ENCODE measurements at places on chromosomes 11 and 22. TPM values are rescaled to one million over a fixed set of nuclear protein-coding genes. Genes with fewer than 3 reads are reported as not detected.

DNA sequence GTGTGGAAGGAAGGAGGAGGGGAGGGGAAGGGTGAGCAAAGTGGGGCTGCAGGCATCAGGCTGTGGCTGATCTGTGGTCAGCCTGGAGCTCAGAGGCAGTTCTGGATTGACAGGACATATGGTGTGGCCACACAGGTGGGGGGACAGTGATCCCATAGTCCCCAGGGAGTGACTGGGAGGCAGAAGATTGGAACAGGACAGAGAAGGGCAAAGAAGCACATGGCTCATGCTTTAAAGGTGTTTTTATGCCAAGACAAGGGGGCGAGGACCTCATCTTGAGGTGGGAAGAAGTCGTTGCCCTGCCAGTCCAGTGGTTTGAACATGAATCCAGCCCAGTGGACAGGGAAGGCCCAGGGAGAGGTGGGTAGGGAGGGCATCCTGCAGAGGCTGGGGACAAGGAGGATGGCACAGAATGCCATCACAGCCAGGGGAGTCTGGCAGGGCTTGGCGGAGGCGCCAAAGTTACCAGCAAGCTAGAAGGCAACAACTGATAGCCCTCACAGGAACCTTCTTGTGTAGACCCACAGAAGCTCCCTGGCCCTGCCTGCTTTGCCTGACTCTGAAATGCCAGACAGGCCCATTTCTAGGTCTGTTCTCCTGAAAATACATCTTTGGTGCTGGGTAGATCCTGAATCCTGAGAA, 3.1 kb downstream of the BET1L start:
- peak; percentile 60 for DNase-seq

DNA sequence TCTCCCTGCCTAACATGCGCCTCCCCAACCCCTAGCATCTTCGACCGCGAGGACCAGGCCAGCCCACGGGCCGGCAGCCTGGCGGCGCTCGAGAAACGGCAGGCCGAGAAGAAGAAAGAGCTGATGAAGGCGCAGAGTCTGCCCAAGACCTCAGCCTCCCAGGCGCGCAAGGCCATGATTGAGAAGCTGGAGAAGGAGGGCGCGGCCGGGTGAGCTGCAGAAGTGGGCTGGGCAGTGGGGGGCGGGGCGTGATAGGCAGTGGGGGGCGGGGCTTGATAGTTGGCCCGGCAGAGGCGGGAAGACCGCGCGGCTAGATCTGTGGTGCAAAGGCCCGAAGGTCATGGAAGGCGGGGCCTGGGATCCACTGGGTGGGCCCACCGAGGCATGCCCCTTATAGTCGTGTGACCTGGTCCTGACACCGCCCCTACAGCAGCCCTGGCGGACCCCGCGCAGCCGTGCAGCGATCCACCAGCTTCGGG, 8.7 kb downstream of the SELENOM start:
- no peak for DNase-seq

Gene STK33
- 0.65 TPM for total RNA-seq

Gene TPBGL
- total RNA-seq, result 0.13 TPM

DNA sequence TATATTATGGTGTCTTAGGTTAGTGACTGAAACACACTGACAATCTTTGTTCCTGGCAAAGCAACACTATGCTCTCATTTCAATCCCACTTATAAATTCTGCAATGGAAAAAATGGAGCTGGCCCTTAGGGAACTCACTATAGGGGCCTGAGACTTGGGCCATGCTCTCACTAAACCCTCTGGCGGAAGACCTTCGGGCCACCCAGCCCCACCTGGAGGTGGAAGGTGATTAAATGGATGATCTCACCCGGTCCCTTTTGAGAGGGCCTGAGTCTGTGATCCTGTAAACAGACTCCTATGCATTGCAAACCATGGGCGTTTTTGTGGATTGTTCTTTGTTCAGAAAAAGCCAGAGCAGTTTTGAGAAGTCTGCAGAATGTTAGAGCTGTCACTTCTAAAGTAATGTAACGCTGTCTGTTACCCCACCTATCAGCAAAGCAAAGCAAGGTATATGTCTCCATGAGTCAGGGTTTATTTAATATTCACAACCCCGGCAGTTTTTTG, 17.0 kb upstream of the CDON start:
- DNase-seq, result no peak

GRCh38 chr22:17783312-17783711, 9.0 kb upstream of the BID start:
- no peak for DNase-seq

- no peak for DNase-seq
These were observed 7.5 kb downstream of the PRDM10 start for GRCh38 chr11:129995163-129995562.

GRCh38 chr11:830295-831117, 2.2 kb upstream of the CD151 start:
- DNase-seq, result no peak

Gene NRXN2
- 2.7 TPM for total RNA-seq

GRCh38 chr11:18804199-18804999, 12.8 kb upstream of the PTPN5 start:
- DNase-seq, result no peak

GRCh38 chr11:70483077-70483861, 84.9 kb downstream of the CTTN start:
- no peak for DNase-seq

DNA sequence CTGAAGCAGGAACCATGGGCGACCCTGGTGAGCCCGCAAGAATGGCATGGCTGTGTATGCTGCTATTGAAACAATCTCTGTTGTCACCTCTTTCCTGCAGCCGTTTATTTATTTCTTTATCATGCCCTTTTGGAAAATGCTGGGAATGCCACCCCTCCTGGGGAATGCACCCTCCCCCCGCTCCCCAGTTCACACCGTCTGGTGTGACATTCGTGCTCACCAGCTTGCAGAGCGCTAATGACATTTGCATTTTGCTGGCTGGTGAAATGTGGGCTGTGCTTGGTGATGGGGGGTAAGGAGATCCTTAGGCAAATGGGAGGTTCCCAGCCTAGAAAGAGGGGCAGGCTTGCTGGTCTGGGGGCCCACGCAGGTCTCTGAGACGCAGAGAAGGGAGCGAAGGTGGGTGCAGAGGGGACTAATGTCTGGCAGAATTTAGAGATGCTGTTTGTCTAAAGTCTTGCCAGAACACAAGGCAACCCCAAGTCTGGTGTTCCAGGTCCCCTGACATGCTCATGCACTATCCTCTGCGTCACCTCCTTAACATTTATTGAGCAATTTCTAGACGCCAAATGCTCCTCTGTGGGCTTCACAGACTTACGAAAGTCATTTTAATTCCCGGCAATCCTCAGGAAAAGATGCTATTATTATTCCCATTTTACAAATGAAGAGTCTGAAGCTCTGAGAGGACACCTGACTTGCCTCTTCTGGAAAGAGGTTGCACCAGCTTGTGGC, 91.7 kb downstream of the TP53I11 start:
- DNase-seq, result no peak

Gene CD6
- not detected for total RNA-seq

Gene GLYAT
- not detected for total RNA-seq

Data from osteocyte (in vitro differentiated cells).